SW 1271 (cell line): ENCODE measurements at places on chromosomes 5 and 9.

- DNase-seq = no peak
Measured at GRCh38 chr9:104313396-104314110, 190.5 kb upstream of the OR13F1 start.

DNA sequence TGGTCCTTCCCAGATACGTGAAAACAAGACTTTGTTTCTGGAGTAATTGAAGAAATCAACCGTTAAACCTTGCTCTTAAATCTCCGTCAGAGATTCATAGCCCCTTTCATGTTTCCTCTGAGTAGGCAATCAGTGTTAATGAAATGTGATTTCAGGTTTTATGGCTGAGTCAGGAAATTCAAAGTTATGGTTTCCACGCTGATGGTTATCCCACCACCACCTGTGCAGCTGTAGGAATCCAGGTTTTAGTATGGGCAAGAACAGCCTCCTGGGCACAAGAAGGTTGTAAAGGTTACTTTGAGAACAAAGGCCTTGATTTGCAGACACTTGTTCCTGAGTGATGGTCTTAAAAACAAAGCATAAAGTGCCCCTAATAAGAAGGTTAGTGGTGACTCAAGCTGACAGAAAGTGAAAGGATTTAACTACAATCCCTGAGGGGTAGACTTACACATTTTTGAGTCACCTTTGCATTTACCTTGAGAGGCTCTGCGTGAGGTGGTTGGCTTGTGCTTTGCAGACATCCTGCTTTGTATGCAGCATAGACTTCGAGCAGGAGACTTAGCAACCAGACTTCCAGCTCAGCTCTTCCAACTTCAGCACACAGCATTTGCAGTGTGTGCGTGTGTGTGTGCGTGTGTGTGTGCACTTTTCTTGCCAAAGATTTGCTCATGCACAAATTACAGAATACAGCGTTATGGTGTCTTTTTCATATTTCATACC, 159.6 kb downstream of the TLE4 start:
- no peak for DNase-seq

DNA sequence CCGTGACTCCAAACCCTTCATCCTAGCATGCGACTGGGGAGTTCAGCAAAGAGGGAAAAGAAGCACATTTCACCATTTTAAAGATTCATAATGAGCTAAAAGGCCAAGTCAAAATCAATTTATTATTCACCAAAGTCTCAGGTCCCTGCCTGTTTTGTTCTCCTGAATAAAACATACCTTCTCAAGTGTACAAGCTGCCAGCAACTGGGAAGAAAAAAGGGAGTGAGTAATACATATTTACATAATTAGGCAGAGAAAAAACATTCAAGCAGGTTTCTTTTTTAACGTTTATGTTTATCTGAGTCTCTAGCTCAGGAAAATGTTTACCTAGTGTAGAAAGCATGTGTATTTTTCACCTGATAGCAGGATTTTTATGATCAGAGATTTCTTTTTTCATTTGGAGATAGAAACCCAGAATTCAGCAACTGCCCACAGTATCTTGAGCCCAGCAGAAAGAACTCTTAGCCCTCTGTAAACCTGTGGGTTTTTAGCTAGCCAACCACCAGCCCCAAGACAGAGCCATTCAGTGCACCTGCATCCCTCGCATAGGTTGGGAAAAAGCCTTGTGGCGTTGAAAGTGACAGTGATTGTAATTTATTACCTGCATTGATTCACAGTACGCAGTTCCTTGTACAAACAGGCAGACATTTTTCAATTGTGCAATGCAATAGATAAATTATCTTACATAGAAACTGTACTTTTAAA, 117.9 kb upstream of the GRIA1 start:
- no peak for DNase-seq

- DNase-seq = no peak
Measured at GRCh38 chr9:79289856-79290255, 281.9 kb upstream of the TLE4 start.

GRCh38 chr5:156473269-156473908, 146.4 kb downstream of the SGCD start:
- no peak for DNase-seq

DNA sequence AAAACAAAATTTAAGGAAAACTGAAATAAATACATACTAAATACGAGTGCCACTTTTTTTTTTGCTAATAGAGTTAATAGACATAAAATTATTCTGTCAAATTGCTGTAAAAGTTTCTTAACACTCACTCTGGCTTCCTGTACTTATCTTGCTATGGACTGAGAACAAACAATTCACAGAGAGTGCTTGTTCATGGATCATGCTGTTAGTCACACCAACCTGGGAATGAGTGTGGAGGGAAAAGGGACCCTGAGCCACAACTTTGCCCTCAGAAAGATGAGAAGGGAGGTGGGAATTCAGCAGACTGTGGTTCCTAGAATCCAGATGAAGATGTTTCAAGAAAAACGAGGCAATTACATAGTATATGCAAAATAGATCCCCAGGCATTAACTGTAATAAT, 246.9 kb downstream of the FBXL7 start:
- no peak for DNase-seq

DNA sequence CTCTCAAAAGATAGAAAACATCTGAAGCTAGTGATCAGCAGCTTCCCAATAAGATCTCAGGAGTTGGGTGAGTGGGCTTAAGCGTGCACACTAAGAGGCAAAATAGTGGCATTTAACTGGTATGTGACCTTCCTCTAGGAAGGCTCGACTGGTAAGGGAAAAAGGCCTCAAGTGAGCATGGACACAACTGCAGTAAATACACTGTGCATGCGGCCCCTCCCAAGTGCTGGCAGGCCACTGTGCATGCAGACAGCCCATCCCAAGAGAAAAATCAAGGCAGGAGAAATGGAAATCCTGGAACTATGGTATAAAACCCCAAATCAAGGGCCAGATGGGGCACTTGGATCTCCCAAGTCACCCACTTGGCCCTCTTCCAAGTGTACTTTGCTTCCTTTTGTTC, 112.7 kb downstream of the SMC2 start:
- no peak for DNase-seq

DNA sequence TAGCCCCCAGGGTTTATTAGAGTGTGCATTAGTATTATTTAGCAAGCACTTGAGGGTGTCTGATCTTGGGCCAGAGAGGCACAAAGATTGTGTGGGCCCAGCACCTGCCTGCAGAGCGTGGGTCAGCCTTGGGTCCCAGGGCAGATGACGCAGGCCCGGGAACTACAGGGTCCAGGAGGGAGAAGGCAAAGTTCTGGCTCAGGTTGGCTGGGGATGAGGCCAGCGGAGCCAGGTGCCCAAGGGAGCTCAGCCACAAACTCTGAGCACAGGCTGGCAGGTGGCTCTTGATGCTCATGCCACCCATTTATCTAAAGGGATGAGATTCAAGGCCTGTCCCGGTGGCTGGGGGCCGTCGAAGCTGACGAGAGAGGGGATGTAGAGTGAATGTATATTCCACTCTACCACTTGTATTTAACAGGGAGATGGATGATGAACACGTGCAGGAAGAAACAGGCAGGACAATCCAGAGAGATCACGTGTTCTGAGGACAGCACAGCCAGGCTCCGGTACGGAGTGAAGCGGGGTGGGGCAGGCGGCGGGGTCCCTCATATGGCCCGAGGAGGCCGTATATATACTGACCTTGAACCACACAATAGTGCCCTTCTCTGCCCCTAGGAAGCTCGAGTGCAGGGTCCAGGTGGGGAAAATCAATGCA, 818 bp upstream of the OBP2A start:
- no peak for DNase-seq
